ENCODE measurements at places on chromosomes 3 and 15.

DNA sequence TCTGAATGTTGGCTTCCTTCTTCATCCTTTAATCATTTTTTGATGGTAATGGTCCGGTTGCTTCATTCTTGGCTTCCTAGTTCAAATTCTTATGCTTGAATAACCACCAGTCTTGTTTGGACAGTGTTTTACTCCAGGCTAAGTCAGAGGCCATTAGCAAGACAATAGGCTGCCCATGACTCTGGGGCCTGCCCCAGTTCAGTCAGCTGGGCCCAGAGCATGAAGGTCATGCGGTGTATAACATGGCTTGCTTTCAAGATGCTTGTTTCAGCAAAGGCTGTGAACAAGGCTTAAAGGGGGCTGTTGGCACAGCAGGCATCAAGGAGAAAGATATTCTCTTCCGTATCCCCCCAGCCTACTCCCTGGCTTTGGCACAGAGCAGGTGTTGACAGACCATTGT is 13.7 kb downstream of the TM4SF18 start:
- no peak for DNase-seq

DNA sequence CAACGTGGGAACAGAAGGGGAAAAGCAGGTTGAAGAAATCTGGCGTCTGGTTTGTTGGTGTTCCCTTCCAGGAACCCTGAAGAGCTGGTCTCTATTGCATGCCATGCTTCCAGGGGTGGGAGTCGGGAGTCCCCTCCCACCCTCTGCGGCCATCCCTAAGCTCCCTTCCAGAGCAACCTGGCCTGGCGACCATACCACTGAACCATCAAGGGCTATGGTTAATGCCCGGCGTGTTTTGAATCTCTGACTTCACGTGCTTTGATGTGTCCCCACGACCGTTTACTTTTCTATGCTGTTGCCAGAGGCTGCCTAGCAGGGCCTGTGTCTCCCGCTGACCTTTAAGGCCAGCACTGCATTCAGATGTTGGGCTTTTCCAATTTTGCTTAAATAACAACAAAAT is 696 bp upstream of the SNRK start:
- DNase-seq, result no peak

DNA sequence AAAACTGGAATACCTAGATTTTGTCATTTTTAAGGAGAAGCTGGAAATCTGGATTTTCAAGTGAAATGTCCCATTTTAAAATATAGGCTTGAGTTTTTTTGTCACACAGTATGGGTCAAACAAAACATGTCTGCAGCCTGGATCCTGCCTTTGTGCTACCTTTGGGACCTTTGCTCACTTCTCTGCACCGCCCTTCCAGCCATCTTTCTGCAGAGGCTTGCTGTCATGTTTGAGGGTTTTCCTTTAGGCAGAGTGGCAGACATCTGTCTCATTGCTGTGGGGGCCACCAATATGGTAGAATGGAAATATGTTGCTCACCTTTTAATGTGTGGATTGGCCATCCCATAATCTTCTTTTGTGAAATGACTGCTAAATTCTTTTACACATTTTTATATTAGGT is 136.3 kb downstream of the EEFSEC start:
- no peak for DNase-seq

GRCh38 chr3:169456900-169457299 is 206.6 kb downstream of the MECOM start:
- no peak for DNase-seq

- DNase-seq, result no peak
Measured at GRCh38 chr3:67067251-67067650, 69.1 kb downstream of the KBTBD8 start.

GRCh38 chr3:123155471-123156011 is 46.2 kb upstream of the SEC22A start:
- DNase-seq, result no peak

DNA sequence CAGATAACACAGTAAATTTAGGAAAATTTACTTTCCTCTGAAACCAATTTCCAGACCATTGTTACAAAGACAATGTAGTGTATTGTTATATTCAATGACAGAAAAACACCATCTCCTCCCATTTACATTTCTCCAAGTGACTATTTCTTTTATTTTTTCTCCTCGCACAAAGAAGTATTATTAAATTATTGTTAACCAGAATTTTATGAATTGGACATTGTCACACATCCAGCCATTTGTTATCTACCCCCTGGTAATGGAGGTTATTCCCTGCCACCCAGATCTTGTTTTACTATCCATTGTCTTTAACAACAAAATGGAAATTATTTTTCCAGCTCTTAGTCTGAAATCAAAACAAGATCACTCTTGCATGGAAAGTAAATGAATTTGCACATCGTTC is 511.3 kb downstream of the FGF12 start:
- DNase-seq, result no peak

GRCh38 chr3:193971261-193971751 is 164.6 kb upstream of the HES1 start:
- DNase-seq, result no peak

DNA sequence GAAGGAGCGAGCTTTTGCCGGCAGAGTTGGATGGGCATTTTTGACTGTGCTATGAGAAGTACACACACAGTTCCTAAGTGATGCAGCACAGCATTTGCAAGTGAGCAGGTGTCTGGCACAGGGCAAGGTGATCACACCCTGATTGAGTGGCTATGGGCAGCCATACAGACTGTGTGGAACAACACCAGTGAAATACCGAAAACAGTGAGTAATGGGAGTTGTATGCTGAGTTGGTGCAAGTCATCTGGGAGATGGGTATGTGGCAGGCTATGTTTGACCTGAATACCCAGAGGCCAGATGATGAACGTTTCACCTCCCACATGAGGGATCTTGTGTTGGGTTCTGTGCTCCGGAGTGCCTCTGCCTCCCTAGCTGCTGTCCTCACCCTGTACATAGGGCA is 53.5 kb upstream of the TIPARP start:
- no peak for DNase-seq

- no peak for DNase-seq
Measured at GRCh38 chr3:132399054-132399929, 18.0 kb upstream of the DNAJC13 start.

DNA sequence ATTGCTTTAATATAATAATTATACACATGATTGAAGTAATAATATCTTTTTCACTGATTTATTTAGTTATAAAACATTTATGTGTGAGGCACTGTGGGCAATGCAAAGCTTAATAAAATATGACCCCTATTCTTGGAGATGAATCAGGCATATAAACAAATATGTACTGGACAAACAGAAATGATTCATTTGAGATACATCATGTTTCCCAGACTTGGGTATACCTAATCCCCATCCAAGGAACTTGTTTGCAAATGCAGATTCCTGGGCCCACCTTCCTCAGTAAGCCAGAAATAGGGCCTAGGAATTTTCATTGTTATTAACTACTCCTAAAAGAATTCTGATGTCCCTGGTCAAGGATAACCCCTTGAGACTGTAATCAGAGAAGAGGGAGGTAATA is 184.2 kb downstream of the CHL1 start:
- DNase-seq, result no peak

GRCh38 chr15:57205996-57206395 is 170.3 kb upstream of the CGNL1 start:
- no peak for DNase-seq

- DNase-seq, result no peak
Measured at GRCh38 chr3:25751725-25752124, 31.5 kb downstream of the NGLY1 start.

- no peak for DNase-seq
Measured at GRCh38 chr15:65766422-65767263, 25.4 kb downstream of the DENND4A start.

GRCh38 chr3:15319575-15319974 is 12.8 kb downstream of the SH3BP5 start:
- no peak for DNase-seq

- DNase-seq, result no peak
Measured at GRCh38 chr15:89851673-89852341, 37.2 kb upstream of the ANPEP start.

DNA sequence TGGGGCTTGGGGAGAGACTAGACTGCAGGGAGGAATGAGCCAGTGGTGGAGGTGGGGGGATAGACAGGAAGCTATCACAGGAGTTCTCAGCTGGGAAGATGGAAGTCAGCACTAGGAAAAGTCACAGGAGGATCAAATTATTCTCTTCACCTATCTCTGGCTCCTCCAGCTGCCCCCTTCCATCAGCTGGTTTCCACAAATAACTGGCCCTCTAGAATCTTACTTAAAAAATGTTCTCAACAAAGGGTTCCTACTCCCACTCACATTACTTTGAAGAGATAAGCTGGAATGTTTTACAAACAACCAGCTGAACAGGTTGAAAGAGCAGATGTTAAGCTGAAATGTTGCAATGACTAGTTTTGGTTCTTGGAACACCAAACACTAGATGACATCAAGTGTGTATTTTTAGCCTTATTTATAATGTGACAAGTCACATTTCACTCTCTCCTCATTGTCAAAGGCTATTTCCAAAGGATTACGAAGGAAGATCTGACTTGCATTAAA is 102.7 kb upstream of the AADACL2 start:
- DNase-seq, result no peak

DNA sequence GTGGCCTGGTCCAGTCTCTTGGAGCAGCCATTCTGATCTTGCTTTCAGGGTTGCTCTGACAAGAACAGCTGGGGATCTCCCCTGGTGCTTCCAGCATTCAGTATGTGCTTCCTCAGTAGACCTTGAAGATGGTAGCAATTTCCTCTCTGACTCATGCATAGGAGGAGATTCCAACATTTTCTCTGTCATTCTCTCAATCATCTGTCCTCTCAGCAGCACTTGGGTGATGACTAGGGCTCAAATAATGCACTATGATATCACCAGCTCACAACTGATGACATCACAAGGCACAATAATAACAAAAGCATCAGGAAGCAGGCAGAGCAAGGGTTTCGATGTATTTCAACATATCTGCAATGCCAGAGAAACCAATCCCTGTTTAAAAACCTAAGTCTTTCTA is 52.7 kb downstream of the NFKBIZ start:
- DNase-seq, result no peak

DNA sequence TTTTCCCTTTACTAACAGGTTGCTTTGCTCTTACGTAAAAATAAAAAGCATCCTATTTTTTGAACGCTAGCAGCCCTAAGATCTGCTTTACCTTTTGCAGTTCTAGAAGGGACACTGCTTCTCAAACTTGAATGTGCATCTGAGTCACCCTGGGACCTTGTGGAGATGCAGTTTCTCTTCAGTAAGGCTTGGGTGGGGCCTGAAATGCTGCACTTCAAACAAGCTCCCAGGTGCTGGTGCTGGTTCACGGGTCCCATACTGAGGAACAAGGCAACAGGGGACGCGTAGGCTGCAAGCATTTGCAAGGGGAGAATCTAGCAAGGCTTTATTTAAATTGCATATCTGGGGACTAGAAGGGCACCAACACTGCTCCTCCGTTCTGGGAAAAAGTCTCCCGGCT is 30.0 kb downstream of the MB21D2 start:
- no peak for DNase-seq

DNA sequence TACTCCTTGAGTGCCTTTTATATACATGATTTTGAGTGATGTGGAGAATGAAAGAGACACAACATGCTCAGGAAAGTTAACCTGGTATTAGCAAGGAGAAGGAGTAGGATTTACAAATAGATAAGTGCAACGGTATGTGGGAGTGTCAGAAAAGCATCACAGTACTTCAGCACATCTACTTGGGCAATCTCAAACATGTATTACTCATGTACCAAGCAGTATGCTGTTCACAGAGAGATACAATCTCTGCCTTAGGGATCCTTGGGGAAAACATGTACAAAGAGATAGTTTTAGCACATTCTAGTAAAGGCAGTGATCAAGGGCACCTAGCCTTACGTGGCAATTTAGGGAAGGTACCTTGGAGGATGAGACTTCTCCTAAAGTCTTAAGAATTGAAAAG is 146.5 kb downstream of the FILIP1L start:
- no peak for DNase-seq

GRCh38 chr3:159418571-159419526 is 569.8 kb upstream of the IL12A start:
- no peak for DNase-seq

GRCh38 chr3:39276746-39277145 is 3.1 kb downstream of the CX3CR1 start:
- DNase-seq, result no peak

Measured in hypothalamus (tissue), 51 donors.